ENCODE measurements at places on chromosomes 16 and 17. TPM values are rescaled to one million over a fixed set of nuclear protein-coding genes. Genes with fewer than 3 reads are reported as not detected.

GRCh38 chr17:65902831-65903522 is 289.0 kb downstream of the CEP112 start:
- H3K27me3 ChIP-seq: no peaks in the 10 kb centered on the region
- no peak overlapping the region for H3K4me3 ChIP-seq
- H3K36me3 ChIP-seq: no peaks in the 10 kb centered on the region

GRCh38 chr16:70647441-70648359 is 1.3 kb downstream of the IL34 start:
- no peaks in the 10 kb centered on the region for H3K4me1 ChIP-seq
- H3K4me3 ChIP-seq: no peak overlapping the region
- no peak for DNase-seq
- H3K36me3 ChIP-seq: no peaks in the 10 kb centered on the region
- H3K27ac ChIP-seq: no peak overlapping the region
- no peaks in the 10 kb centered on the region for H3K27me3 ChIP-seq

- H3K27me3 ChIP-seq: no peaks in the 10 kb centered on the region
- no peaks in the 10 kb centered on the region for H3K36me3 ChIP-seq
- H3K4me3 ChIP-seq: no peak overlapping the region
- no peak overlapping the region for H3K27ac ChIP-seq
Measured at GRCh38 chr17:72244494-72244893, 123.7 kb downstream of the SOX9 start.

The GPRC5B gene
- total RNA-seq: not detected
